ENCODE measurements at places on chromosomes 12 and 14.

DNA sequence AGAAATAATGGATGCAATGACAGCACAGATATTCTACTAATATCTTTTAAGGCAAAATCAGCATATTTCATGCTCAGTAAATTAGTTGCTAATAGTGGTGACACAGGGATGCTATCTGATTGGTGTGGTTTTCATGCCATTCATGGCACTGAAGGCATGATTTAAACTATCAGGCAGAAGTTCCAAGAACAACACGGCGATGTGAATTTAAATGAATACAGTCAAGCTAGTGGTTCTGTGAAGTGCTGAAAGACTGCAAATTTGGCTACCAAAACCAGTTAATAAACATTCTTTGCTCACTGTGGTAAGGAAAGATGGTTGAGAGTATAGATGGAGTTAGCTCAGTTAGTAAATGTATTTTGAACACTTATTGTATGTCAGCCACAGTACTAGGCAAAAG lies 272.0 kb upstream of the DIO2 start:
- no peak for DNase-seq

DNA sequence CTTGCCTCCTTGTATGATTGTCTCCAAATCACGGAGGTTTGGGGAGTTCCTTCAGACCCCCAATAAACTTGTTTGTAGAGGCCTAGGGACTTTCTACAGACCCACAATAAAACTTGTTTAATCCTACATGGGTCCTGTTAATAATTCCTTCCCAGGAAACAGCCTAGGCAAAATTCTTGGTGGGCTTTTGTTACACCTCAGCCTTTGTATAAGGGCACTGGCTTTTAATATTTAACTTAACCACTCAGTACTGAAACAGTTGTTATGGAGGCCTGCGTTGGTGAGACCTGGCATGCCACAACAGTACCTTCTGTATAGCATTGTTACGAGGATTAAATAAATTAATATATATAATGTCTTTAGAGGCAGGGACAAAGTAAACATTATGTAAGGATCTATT lies 32.7 kb upstream of the FAR2 start:
- no peak for DNase-seq

DNA sequence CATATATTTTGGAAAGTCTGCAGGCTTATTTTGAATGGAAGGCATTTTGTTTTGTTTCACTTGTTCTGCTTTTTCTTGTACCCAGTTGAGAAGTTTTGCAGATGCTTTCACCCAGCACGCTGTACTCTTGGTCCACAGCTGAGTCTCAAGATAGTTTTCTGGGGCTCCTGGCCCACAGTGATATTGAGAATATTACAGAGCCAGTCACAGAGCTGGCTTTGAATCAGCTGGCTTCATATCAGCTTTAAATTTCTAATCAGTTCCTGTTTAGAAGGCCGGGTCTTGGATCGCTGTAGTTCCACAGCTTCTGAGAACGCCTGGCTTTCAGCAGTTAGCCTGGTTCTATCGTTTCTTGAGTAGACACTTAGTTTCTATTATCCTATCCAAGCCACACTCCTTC lies 32.5 kb upstream of the PARP11 start:
- DNase-seq = no peak

DNA sequence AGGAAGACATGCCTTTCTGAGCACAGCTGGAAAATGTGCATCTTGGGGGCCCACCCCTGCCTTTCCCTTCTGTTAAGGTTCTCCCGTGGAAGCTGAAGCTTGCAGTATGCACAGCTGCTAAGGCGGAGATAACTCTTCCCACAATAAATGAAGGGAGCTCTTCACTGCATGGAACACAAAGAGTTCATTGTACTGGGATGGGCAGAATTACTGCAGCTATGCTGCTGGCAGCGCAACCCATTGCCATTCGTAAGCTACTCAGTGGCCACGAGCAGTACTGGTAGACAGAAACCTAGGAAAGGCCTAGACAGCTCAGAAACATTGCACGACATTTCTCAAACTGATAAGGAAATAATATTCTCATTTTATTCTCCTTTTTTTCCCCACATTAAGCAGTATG lies 310.2 kb downstream of the MDGA2 start:
- DNase-seq = no peak

DNA sequence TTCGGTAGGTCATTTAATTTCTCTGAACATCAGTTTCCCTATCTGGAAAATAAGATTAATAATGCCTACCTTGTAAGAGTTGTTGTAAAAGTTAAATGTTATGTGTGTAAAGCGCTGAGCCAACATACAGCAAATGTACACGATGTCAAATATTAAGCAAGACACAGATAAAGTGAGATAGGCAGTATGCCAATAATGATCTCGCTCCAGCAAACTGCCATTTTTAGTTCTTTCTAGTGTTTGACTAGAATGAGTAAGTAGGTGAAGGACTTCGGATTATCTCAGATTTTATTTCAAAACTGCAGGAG lies 840 bp downstream of the DHRS7 start:
- no peak for DNase-seq

GRCh38 chr14:30159374-30159773 lies 231.7 kb upstream of the PRKD1 start:
- no peak for DNase-seq
